ENCODE measurements at places on chromosomes 1 and 21. TPM values are rescaled to one million over a fixed set of nuclear protein-coding genes. Genes with fewer than 3 reads are reported as not detected.

The EPHB2 gene
- total RNA-seq: 13.0 TPM

The FMO5 gene
- total RNA-seq: 1.0 TPM

The AGBL4 gene
- total RNA-seq: under 0.01 TPM

The AK5 gene
- 11.5 TPM for total RNA-seq
